Effector memory CD4-positive, alpha-beta T cell (primary cell): ENCODE measurements at places on chromosomes 6 and 20.

DNA sequence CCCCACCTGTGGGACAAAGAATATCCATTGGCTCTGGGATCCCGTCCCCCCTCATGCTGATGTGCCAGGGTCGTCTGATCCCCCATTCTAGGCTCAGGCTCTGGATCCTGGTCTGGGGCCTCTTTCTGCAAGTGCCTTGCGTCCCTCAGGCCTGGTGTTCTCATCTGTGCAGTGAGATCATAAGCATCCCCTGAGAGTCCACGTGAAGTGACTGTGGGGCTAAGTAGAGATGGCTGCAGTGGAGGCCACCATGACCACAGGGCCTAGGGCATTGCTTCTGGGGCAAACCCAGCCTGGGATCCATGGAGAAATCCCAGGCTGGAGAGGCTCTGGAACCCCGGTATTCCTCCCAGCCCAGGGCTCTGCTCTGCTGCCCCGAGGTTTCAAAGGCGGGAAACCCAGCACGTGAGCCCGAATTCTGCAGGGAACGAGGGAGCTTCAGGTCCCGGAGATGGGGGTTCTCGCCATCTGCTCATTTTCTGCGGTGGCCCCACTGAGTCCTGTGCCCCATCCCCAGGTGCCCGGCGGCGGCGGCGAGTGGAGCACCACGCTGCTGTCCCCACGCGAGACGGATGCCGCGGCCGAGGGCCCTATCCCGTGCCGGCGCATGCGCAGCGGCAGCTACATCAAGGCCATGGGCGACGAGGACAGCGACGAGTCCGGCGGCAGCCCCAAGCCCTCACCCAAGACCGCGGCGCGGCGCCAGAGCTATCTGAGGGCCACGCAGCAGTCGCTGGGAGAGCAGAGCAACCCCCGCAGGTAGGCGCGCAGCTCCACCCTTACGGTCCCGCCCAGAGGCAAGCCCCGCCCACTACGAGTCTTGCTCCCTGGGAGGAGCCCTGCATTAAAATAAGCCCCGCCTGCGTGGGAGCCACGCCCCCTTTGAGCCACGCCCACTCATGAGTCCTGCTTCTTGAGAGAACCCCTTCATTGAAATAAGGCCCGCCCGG is 105.5 kb upstream of the MYL9 start:
- no peaks in the 10 kb centered on the region for H3K36me3 ChIP-seq
- no peaks in the 10 kb centered on the region for H3K27me3 ChIP-seq
- peak overlapping the region; percentile 43 for H3K4me3 ChIP-seq
- no peaks in the 10 kb centered on the region for H3K4me1 ChIP-seq

GRCh38 chr20:34627458-34627857 is 49.4 kb downstream of the PIGU start:
- H3K27ac ChIP-seq: no peak overlapping the region
- no peaks in the 10 kb centered on the region for H3K27me3 ChIP-seq
- no peak overlapping the region for H3K4me3 ChIP-seq
- H3K36me3 ChIP-seq: peaks cover 3% of the 10 kb centered on the region
- no peaks in the 10 kb centered on the region for H3K4me1 ChIP-seq

GRCh38 chr20:31894980-31895675 is 24.7 kb downstream of the TTLL9 start:
- no peak overlapping the region for H3K27ac ChIP-seq
- H3K4me3 ChIP-seq: no peak overlapping the region
- no peaks in the 10 kb centered on the region for H3K4me1 ChIP-seq

DNA sequence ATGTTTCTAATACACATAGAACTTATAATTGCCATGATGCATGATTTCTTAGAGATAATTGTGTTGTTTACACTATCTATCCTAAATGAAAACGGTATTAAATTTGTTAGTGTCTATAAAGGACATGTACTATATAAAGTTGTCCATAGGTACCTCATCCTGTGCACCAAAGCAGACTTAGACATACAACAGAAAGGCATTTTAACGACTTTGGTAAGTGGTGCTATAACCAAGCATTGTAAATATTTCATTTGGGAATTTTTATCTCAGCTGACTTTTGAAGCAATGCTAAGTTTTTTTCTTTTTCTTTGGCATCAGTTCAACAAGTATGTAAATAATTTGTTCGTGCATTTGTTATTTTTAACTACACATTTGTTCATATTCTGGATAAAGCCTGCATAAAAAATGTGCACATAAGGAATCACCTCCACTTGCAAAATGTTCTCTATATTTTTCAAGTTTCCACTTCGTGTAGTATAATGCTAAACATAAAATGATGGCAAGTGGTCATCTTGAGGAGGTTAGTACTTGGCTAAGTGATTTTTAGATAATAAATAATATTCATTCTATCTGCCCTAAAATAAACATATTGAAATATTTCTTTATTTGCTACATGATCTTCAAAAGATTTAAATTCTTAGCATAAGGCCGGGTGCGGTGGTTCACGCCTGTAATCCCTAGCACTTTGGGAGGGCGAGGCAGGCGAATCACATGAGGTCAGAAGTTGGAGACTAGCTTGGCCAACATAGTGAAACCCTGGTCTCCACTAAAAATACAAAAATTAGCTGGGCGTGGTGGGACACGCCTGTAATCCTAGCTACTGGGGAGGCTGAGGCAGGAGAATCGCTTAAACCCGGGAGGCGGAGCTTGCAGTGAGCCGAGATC is 6.3 kb upstream of the GJA1 start:
- H3K4me3 ChIP-seq: no peak overlapping the region
- DNase-seq: no peak
- no peak overlapping the region for H3K27ac ChIP-seq
- H3K36me3 ChIP-seq: no peaks in the 10 kb centered on the region
- H3K4me1 ChIP-seq: no peaks in the 10 kb centered on the region

GRCh38 chr6:28205879-28206278 is 19.2 kb upstream of the ZSCAN9 start:
- peaks cover 45% of the 10 kb centered on the region for H3K27me3 ChIP-seq
- DNase-seq: no peak
- no peaks in the 10 kb centered on the region for H3K36me3 ChIP-seq
- no peak overlapping the region for H3K4me3 ChIP-seq

DNA sequence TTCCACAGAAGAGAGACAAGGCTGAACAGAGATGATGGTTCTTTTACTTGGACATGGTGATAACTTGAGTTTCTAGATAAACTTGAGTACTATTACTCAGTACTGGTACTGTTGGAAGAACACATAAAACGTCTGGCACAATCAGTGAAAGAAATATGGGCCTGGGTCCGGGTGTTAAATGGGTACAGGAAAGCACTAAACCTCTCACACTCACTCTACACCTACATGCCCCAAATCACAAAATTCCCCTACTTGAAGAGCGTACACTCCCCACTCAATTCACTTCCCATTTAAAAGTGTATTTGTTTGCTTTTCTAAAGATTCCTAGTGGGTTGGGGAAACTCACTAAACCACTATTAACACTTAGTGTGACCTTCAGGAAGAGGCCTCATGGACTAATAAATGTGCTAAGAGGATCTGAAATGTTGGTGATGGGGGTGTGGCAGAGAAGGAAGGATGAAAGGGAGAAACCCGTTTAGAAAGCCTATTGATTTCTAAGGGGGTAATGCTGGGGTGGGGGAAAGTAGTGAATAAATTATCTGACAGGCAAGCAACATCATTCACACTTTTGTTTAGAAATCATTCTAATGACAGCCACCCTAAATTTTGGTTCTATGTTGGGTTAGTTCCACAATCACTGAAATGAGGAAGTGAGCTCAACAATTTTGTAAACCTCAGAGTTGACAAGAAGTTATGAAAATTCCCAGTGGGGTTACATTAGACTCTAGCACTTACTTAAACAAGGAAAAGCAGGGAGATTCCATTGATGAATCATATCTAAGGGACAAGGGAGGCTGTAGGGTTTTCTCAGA is 222.6 kb upstream of the MARCKS start:
- H3K4me3 ChIP-seq: no peak overlapping the region
- no peak overlapping the region for H3K27ac ChIP-seq
- no peaks in the 10 kb centered on the region for H3K27me3 ChIP-seq
- DNase-seq: no peak
- H3K36me3 ChIP-seq: no peaks in the 10 kb centered on the region

GRCh38 chr20:33333616-33334015 is 50.6 kb downstream of the BPIFB1 start:
- H3K27ac ChIP-seq: no peak overlapping the region
- no peaks in the 10 kb centered on the region for H3K27me3 ChIP-seq
- no peak for DNase-seq
- no peaks in the 10 kb centered on the region for H3K36me3 ChIP-seq
- H3K4me3 ChIP-seq: no peak overlapping the region

DNA sequence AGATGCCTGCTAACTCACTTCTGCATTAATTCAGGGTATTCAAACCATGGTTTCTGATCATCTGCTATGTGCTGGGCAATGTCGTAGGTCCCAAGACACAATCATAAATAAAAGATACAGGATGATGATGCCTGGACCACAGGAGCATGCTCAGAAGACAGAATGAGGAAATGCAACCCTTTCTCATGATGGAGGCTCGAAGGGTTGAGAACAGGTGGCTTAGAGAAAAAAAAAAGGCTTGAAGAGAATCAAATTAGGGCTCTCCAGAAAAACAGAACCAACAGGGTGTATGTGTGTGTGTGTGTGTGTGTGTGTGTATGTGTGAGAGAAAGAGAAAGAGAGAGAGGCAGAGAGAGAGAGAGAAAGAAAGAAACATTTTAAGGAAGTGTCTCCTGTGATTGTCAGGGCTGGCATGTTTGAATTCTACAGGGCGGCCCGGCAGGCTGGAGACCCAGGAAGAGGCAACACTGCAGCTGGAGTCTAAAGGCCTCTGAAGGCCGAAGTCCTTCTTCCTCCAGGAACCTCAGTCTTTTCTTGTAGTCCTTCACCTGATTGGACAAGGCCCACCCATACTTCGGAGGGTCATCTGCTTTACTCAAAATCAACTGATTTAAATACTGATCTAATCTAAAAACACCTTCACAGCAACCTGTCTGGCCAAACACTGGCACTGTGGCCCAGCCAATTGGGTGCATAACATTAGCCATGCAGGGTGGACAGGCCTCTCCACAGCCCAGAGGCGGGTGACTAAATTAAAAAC is 143.8 kb downstream of the ERMARD start:
- H3K4me3 ChIP-seq: no peak overlapping the region
- H3K27me3 ChIP-seq: no peaks in the 10 kb centered on the region
- DNase-seq: no peak
- no peaks in the 10 kb centered on the region for H3K36me3 ChIP-seq
- no peaks in the 10 kb centered on the region for H3K4me1 ChIP-seq

GRCh38 chr6:121330516-121330915 is 3.8 kb downstream of the TBC1D32 start:
- no peaks in the 10 kb centered on the region for H3K36me3 ChIP-seq
- no peaks in the 10 kb centered on the region for H3K27me3 ChIP-seq
- no peak for DNase-seq
- H3K27ac ChIP-seq: no peak overlapping the region

- H3K4me1 ChIP-seq: no peaks in the 10 kb centered on the region
- no peak overlapping the region for H3K4me3 ChIP-seq
- H3K27me3 ChIP-seq: peaks cover 7% of the 10 kb centered on the region
- no peak overlapping the region for H3K27ac ChIP-seq
Measured at GRCh38 chr20:57326667-57327455, 2.7 kb upstream of the SPO11 start.

- peaks cover 6% of the 10 kb centered on the region for H3K36me3 ChIP-seq
- DNase-seq: no peak
Measured at GRCh38 chr20:34397096-34397495, 34.0 kb downstream of the ITCH start.

GRCh38 chr6:38184585-38185080 is 365.1 kb downstream of the ZFAND3 start:
- H3K36me3 ChIP-seq: no peaks in the 10 kb centered on the region
- H3K4me1 ChIP-seq: no peaks in the 10 kb centered on the region
- H3K4me3 ChIP-seq: no peak overlapping the region
- H3K27me3 ChIP-seq: no peaks in the 10 kb centered on the region
- no peak overlapping the region for H3K27ac ChIP-seq
- DNase-seq: no peak

DNA sequence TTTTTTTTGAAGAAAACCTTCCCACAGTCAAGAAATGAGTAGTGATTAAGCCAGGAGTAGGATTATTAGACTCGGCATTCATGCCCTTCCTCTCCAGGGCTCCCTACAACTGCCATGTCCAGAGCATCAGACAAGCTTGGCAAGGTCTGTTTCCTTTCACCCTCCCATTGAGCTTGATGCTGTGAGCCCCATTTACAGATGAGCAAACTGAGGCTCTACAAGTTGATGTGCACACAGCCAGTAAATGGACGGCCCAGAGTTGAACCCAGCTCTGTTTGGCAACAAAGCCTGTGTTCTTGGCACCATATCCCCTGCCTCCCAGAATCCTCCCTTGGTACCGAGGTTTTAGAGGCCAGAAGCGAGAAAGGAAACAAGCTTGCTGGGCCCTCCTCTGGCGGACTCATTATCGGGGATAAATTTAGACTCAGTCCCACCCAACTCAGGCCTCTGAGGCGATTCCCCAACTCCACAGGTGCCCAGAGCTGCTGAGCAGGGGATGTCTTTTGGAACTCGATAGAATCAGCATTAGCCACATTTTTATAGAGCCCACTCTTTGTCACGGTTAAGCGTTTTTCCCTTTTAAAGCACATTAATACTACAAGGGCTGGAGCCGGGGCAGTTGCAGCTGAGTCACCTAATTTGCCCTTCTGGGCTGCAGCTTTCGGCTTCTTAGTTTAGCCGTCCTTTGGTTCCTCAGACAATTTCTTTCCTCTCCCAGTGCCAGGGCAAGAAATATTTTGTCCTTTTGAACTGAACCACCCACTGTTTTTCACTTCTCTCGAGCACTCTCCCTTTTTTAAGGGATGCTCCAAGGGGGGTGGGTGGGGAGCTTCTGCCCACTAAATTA is 23.0 kb upstream of the NFATC2 start:
- H3K27me3 ChIP-seq: peaks cover 29% of the 10 kb centered on the region
- no peak for DNase-seq
- peaks cover 20% of the 10 kb centered on the region for H3K4me1 ChIP-seq
- H3K4me3 ChIP-seq: no peak overlapping the region

- H3K27me3 ChIP-seq: no peaks in the 10 kb centered on the region
- no peaks in the 10 kb centered on the region for H3K4me1 ChIP-seq
- no peak overlapping the region for H3K4me3 ChIP-seq
- DNase-seq: no peak
- no peaks in the 10 kb centered on the region for H3K36me3 ChIP-seq
Measured at GRCh38 chr6:139054001-139054400, 25.5 kb downstream of the ABRACL start.

DNA sequence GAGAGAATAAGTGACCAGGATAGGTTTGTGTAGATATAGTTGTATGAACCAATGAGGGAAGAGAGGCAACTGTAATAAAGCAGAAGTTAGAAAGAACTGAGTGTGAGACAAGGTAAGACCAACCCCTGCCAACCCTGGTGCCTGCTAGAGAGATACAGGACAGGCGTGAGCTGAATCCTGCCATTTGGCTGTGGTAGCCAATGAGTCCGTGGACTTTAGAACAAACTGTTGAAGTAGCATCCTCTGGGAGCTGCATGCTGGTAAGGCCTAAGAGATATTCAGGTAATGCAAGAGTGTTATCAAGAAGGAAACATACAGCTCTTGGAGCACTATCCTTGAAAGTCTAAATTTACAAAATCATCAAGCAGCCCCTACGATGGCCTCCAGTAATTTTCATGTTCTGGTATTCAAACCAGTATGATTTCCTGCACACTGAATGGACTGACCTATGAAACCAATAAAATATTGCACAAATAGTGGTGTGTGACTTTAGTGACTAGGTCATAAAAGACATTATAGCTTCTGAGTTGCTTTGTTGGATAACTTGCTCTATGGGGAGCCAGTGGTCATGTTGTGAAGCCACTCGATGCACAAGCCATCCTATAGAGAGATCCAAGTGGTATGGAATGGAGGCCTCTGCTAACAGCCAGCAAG is 24.0 kb downstream of the BTBD3 start:
- no peak overlapping the region for H3K4me3 ChIP-seq
- no peaks in the 10 kb centered on the region for H3K27me3 ChIP-seq
- H3K36me3 ChIP-seq: no peaks in the 10 kb centered on the region
- no peak overlapping the region for H3K27ac ChIP-seq
- no peaks in the 10 kb centered on the region for H3K4me1 ChIP-seq
- DNase-seq: no peak
